Frontal cortex (tissue), 4 donors: ENCODE measurements at places on chromosomes 1 and 21.

DNA sequence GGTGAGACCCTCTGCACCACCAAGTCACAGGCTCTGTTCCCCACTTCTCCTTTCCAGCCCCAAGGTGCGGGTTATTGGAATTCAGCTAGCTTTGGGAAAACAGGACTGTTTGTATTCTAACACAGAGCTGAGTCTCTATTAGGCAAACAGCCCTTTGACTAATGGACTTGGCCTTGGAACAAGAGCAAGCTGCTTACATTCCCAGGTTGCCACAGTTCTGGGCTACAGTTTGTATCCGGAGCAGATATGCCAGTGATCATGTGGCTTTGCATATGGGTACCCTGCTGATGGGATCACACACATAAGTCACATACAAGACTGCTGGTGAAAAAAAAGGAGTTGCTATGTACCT lies 110.5 kb upstream of the COA6 start:
- DNase-seq: no peak

GRCh38 chr1:205610036-205610435 lies 21.8 kb downstream of the ELK4 start:
- no peak for DNase-seq

DNA sequence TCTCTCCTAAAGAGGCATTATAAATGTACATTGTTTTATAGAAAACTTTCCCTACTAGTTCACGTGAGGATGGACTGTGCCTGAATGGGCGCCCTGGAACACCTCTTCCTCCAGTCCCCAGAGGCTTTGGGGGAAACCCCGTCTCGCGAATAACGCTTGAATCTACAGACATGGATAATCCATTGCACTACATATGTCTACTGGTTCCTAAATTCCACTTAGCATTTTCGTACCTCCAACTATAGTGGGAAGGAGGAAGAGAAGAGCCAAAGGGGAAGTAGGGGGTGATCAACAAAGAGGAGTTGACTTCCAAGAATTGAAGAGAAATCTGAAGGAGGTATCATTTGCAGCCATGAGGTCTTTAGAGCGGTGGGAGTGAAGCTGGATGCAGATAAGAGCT lies 11.1 kb downstream of the BARHL2 start:
- DNase-seq: no peak

- DNase-seq: peak; percentile 37
Measured at GRCh38 chr1:175192111-175192629, 406 bp downstream of the KIAA0040 start.

GRCh38 chr1:234776256-234776875 lies 166.4 kb upstream of the IRF2BP2 start:
- no peak for DNase-seq

GRCh38 chr1:223750730-223751570 lies 38.6 kb downstream of the CAPN2 start:
- no peak for DNase-seq

GRCh38 chr1:16717336-16718098 lies 22.8 kb upstream of the RNU1-4 start:
- no peak for DNase-seq

GRCh38 chr1:161069241-161069640 lies 450 bp downstream of the ARHGAP30 start:
- DNase-seq: no peak
